ENCODE measurements at places on chromosomes 5 and 9.

DNA sequence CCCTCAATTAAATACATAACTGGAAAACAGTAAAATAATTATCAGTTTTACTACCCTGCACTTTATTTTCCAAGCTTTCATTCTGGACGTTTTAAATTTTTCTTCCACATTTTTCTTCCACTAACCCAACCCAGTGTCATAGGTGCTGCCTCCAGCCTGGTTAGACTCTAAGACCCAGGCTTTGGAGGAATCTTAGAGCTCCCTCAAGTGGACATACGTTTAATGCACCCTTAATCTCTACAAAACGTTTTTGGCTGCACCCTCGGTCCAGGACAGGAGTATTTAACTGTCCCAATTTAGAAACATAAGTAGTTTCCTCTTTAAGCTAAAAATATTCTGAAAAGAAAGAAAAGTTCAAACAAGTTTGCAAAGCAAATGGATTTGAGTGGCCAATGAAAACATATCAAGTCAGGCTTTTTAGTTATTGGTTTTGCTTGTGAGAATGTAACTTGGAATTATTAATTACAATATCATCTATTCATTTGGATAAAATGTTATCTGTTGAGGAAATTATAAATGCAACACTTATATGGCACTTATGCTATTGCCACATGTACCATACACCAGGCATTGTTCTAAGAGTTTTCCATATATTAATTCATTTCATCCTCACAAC lies 38.9 kb downstream of the CDH6 start:
- no peak for DNase-seq

GRCh38 chr9:131657940-131658339 lies 81.9 kb downstream of the RAPGEF1 start:
- DNase-seq = no peak

- peak; percentile 73 for DNase-seq
Observed at GRCh38 chr9:99184475-99185347, 37.0 kb downstream of the ALG2 start.

- DNase-seq = no peak
Observed at GRCh38 chr5:55363856-55364255, 56.1 kb downstream of the MTREX start.

DNA sequence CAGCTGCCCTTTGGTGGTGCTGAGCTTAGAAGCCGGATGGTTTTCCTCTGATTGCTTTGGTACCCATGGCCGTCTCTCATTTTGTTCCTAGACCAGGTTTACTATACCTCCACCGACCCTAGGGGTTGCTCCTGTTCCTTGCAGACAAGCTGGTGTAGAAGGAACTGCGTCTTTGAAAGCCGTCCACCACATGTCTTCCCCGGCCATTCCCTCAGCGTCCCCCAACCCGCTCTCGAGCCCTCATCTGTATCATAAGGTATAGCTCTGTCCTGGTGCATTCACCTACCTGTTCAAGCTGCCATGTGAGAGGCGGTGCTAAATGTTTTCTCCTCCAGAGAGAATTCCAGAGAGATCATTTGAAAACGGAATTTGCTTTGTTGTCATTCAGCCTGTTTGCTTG lies 39.5 kb downstream of the TENT4A start:
- DNase-seq = no peak

GRCh38 chr5:102628441-102629175 lies 126.5 kb upstream of the PAM start:
- DNase-seq = no peak

GRCh38 chr5:1549475-1550030 lies 25.8 kb upstream of the LPCAT1 start:
- DNase-seq = no peak

- no peak for DNase-seq
Observed at GRCh38 chr9:111961575-111961974, 65.0 kb downstream of the UGCG start.

DNA sequence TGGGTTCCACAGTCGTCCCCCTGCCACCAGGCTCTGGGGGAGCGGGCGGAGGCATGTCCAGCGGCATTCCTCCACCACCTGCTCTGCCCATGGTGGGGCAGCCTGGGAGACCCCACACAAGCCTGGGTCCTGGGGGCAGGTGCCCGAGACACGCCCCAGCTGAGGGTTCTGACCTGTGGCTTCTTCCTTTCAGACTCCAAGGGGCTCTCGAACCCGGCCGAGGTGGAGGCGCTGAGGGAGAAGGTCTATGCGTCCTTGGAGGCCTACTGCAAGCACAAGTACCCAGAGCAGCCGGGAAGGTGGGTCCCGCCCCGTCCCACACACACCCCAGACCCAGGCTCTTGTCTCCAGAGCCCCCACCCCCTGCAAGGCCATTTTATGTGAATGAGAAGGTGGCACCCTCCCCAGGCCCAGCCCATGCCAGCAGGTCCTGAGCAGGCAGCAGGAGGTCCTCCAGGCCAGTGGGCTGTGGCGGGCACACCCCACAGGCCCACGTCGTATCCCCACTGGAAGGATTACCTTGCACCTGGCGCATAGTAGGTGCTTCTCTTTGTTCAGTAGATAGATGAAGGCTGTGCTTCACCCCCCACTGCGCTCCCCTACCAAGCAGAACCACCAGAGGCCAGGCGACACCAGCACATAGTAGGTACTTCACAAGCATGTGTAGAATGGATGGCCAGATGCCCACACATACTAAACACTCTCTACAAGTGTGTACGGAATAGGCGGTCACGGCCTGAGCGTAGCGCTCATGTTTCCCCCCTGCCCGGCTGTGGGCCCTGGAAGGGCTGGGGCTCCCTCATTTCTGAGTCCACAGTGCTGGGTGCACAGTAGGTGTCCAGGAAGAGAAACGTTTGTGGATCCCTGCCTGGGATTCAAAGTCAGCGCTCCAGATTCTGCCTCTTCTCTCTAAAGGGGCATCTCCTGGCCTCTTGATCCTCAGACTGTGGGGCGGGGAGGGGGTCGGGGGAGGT lies 107.9 kb downstream of the RXRA start:
- DNase-seq = no peak

All from activated CD4-positive, alpha-beta T cell treated with anti-CD3 and anti-CD28 coated beads for 24 hours (primary cell).